ENCODE measurements at places on chromosomes 13 and 19.

DNA sequence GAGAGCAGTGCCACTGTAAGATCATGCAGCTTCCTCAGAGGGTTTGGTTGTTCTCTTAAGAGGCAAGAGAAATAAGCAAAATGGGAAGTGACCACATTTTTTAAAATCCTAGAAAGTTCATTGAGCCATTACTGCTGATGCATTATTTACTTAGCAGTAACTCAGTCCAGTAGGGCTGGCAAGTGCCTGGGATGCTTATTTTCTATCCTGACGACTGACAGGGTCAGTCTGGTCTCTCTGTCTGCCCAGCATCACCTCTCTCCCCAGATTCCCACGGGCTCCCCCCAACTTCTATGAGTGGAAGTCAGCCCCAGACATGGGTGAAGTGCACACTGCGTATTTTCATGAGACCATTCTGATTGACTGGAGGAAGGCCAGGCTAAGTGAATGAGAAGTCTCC, 10.4 kb downstream of the SHISA2 start:
- no peak for DNase-seq

DNA sequence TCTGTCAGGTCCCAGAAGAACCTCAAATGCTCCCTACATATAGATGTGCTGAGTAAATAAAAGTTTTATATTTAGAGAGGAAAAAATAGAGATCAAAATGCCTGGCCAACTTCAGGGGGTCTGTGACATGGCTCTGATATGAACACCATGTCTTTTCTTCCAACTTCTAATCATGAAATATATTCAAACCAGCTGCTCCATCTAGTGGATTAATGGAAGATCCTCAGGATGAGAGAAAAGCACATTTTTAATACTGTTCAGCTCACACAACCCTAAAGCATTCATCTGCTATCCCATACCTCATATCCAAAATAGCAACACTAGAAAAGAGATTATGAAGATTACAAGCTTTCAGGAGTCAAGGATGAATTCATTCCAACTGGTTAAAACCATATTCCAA, 56.0 kb upstream of the DOCK9 start:
- DNase-seq = peak; percentile 64

DNA sequence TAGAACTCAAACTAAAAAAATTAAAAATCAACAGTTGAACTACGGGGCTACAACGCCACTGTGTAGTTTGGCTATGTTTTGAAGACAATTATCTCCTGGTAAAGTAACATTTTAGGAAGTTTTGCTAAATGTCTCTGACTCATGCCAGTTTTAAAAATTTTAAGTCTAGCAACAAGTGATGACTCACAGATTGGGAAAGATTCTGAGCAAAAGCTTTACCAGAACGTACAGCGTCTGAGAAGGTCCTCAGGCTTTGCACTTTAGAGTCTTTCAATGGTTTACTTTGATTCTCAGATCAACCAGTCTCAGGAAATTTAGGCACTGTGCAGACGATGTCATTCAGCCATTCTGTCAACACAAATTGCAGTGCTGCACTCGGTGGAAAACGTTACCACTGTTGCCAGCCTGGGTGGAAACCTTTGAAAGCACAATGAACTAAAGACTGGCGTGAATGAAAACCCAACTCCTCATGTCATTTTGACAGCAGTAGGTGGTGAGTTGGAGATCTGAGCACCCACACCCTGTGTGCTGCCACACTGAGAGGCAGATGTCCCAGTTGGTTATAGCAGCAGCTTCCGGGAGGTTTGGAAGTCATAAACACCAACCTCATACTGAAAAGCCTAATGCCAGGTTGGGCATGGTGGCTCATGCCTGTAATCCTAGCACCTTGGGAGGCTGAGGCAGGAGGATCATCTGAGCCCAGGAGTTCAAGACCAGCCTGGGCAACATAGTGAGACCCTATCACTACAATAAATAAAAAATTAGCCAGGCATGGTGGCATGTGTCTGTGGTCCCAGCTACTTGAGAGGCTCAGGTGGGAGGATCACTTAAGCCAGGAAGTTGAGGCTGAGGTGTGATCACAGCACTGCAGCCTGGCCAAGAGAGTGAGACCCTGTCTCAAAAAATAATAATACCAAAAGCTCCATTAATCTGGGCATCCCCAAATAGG, 6.3 kb upstream of the WTIP start:
- DNase-seq = no peak

DNA sequence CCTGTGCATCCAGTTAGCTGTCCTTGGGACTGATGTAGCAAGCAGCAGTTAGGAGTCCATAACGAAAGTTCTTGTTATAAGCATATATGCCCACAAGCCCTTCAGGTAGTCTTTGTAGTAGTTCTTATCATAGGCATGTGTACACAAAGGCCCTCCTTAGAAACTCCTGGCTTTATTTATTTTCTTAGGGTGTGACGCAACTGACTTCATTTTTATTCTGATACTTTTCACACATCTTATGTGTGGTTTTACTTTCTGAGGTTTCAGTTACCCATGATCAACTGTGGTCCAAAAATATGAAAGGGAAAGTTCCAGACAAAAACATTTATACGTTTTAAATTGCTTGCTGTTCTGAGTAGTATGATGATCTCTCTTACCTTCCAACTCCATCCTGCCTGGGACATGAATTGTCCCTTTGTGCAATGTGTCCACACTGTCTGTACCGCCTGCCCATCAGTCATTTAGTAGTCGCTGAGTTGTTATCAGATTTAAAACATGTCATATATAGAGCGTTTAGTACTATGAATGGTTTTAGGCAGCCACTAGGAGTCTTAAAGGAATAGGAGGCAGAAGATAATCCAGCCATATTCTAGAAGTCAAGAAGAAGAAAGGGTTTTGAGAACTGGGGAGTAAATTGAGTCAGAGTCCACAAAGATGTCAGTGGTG, 19.4 kb downstream of the GPC5 start:
- no peak for DNase-seq

GRCh38 chr19:44689290-44690130, 9.4 kb upstream of the CEACAM16 start:
- peak; percentile 64 for DNase-seq

DNA sequence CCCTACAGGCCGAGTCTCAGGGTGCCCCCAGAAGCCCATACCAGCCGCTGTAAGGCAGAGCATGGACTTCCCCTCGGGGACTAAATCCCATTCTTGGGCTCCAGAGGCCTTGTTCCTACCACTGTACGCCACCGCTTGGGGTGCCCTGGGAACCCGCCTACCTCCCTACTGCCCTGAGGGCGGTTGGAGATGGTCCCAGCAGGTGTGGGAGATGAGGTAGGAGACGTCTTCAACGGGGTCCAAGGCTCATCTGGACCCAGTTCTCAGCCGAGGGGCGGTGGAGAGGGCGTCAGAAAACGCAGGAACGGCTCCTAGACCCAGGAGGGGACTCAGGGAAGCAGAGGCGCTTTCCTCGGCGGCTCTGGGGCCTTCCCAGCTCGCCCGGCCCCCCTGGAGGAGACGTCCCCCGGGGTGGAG, 833 bp upstream of the ZIK1 start:
- no peak for DNase-seq

DNA sequence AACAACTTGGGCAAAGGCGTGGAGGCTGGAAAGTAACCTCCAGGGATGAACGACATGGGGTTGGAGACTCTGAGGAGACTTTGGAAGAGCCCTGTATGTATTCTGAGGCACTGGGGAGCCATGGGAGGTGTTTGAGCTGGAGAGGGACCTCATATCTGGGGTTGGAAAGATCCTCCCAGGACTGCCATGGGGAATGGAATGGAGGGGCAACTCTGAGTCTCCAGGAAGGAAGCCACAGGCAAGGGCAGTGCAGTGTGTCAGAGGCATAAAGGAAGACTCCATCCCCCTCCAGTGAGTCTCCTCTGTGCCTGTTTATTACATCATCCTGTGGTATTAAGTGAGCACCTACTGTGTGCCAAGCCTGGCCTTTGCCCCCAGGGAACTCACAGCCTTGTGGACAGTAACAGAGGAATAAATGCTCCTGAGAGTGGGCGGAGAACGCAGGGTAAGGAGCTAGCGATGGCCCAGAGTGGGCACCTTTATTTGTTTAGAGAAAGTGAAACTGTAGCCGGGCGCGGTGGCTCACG, 7.7 kb downstream of the PEAK3 start:
- no peak for DNase-seq

DNA sequence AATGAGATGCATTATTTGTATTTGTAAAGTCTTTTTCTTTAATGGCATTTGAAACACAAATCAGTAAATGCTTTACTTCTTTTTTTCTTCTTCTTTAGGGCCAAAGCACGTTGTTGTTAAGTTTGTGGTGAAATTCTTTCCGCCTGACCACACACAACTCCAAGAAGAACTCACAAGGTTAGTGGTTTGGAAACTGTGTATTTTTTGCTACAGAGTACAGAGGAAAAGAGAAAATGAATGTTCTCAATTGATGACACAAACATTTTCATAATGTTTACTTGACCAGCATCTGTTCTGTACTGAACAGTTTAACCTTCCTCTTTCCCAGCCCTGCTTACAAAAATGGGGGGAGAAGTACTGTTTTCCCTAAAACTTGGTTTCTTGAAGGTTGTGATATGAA, 190.9 kb upstream of the RNF113B start:
- no peak for DNase-seq

DNA sequence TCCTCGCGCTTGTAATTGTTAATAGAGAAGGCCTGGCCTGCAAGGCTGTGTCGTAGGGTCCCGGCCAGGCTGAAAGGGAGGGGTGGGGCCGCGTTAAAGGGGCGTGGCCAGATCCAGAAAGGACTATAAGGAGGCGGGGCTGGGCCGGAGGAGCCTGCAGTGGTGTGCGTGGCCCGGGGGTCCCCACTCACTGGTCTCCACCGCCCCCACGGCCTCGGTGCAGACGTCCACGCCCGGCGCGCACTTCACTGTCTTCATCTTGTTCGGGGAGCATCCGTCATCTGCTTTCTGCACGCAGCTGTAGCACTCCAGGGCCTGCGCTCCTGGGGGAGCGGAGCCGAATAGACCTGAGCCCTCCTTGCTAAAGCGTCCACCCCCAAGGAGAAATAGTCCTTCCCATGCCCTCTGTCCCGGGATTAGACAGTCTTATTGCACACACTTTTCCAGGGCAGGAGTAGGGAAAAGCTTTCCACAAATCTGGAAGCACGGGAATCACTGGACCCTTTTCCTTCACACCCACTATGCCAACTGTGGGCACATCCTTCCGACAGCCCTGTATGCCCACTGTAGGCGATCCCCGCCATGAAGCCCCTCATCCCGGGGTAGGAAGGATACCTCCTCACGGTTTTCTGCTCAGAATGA, 1.2 kb downstream of the LYPD3 start:
- DNase-seq = no peak

DNA sequence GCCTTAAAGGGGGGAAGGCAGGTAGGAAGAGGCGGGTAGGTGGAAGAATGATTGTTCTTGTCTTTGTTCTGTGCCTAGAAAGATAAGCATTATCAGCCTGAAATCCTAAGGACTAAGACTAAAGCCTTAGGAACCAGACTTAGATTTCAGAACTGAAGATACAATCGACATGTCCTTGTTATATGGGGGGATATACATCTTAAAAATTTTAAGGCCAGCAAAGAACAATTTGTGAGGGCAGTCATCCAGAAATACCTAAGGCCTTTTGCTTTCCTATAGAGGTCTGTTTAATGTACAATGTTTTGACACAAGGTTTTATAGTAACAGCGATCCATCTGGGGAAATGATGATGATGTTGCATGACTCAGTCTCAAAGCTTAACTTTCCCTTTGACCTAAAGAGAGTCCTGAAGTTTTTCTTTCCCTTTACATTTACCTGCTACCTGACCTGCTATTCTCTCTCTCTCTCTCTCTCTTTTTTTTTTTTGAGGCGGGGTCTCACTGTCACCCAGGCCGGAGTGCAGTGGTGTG, 20.2 kb upstream of the CEACAM6 start:
- no peak for DNase-seq

- DNase-seq = no peak
Measured at GRCh38 chr19:48069435-48069834, 25.6 kb upstream of the CABP5 start.

GRCh38 chr19:34274827-34275625, 20.7 kb downstream of the GARRE1 start:
- no peak for DNase-seq

DNA sequence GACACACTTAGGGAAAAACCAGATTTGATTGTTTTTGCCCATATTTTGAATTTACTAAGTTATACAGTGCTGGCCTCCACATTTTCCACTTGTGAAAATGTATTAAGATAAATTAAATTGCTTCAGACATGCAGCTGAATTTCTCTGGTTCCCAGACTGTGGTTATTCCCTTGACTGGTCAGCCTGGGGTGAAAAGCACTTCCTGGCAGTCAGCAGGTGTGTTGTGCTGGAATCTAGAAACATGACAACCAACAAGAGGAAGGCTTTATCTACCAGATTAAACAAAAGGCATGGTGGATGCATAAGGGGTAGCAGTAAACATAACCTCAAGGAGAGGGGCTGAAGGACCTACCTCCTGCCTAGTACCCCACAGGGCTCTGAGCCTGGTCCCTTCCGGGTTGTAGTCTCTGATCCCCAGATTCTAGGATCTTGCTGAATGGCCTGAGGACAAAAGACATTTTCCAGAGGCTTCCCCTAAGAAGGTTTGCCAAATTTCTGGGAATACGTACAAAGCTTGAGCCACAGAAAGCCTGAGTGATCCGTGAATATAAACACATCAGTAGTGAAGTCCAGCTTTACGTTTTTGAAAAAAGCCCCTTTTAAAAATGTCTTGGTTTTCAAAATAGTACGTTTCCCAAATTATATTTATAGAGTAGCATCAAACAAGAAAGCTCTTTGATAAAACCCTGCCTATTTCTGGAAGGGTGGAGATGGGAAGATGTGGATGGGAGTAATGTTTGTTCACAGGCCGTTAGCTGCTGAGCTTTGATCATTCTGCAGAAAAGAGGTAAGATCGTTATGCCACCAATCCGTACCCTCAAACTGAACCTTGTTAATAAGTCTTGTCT, 133.4 kb downstream of the LACC1 start:
- no peak for DNase-seq

- DNase-seq = no peak
Measured at GRCh38 chr13:22499919-22500318, 680.9 kb upstream of the SGCG start.

GRCh38 chr13:28412981-28413380, 81.9 kb downstream of the FLT1 start:
- DNase-seq = no peak

DNA sequence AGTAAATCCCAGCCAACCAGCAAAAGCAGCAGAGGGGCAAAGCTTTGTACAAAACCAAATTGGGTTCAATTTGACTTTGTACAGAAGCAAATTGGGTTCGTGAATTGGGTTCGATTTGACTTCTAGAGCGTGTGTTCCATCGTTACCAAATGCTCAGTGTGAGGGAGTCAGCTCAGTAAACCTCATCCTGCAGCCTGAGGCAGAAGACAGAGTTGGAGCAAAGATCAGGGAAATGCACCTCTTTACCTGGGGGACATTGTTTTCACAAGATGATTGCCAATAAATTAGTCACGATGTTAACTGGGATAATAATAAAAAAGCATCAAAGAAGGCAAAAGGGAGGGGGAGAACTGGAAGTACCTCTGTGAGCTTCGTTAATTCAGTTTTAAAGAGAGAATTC, 1.5 kb downstream of the RAB20 start:
- no peak for DNase-seq

Measured in hematopoietic multipotent progenitor cell treated with erythropoietin and hydrocortisone succinate and interleukin-3 and kit ligand, for 8 days (in vitro differentiated cells).